ENCODE measurements at places on chromosomes 11 and 22.

GRCh38 chr11:20934516-20934915, 265.1 kb downstream of the NELL1 start:
- no peak for DNase-seq

GRCh38 chr11:93589347-93589746, 46.2 kb upstream of the SMCO4 start:
- DNase-seq: no peak

- DNase-seq: no peak
Measured at GRCh38 chr11:76598426-76598839, 72.1 kb downstream of the LRRC32 start.

GRCh38 chr11:93564895-93565294, 21.7 kb upstream of the SMCO4 start:
- no peak for DNase-seq

GRCh38 chr11:128432926-128433325, 154.4 kb downstream of the ETS1 start:
- DNase-seq: no peak

DNA sequence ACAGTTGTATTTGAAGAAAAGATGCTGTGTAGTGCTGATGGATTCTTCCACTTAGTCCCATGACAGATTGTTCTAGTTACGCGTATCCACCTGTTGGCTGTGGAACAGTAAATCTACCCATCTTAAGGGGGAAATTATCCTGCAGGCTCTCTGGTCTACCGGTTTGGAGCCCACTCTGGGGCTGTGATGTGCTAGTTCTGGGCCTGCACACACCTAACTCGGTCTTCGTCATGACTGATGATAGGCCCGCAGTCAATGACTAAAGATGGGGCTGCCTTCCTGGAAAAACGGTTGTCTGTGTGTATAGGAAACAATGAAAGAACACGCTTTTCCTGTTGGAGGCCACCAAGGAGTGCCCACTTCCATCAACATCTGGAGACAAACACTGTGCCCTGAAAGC, 6.2 kb upstream of the RBM4B start:
- DNase-seq: no peak

DNA sequence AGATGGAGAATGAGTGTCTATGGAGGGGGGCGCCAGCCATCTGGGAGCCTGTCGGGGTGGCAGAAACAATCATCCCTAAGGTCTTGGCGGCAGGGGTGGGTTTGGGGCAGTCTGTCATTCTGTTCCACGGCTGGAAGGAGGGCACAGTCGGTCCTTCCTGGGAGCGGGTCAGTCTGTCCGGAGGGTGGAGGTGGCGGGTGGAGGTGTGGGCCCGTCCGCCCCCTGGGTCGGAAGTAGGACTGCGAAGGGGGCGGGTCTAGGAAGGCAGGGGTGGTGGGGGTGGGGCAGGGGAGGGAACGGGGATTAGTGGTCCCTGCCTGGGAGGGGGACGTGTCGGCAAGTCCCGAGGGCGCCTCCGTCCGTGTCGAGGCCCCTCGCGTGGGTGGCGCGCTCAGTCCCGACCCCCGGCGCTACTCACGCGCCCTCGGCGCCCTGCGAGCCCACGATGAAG, 461 bp downstream of the TBC1D10A start:
- no peak for DNase-seq

DNA sequence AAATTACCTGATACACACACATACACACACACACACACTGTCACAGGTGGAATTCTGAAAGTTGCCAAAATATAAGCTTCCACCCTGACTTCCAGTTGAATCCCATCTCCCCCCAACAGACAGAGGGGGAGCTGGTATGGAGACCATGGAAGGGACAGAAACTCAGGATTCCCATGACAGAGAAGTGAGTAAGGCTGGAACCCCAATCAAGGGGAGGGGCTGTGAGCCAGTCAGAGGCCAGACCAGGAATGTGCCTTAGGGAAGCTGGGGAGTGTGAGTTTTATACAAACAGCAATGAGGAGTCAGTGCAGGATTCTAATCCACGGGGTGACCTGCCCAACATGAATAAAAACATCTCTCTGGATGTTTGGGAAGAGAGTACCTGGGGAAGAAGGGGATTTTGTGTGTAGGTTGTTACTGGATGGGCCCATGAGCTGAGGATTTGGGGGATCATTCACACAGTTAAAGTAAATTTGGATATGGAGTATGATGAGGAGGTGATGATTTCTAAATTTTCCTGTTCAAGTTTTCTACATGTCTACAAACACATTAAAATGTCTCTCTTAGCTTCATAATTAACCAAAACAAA, 38.7 kb upstream of the TOP3B start:
- no peak for DNase-seq

DNA sequence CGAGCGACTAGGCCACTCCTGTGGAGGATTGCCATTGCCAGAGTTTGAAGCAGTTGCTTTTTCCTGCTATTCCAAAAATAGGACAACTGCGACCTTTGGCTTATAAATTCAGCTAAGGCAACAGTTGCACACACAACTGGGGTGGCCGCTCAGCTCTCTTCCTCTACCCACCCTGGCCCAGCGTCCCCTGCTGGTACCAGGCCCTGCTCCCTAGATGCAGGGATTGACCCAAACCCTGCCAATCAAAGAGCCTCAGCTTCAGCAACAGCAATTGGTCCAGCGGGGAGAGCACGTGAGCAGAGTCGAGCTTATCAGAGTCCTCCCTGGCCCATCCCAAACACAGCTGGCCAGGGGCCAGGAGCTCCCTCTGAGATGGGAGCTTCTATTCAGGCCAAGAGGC, 22.0 kb upstream of the CABP2 start:
- DNase-seq: no peak

DNA sequence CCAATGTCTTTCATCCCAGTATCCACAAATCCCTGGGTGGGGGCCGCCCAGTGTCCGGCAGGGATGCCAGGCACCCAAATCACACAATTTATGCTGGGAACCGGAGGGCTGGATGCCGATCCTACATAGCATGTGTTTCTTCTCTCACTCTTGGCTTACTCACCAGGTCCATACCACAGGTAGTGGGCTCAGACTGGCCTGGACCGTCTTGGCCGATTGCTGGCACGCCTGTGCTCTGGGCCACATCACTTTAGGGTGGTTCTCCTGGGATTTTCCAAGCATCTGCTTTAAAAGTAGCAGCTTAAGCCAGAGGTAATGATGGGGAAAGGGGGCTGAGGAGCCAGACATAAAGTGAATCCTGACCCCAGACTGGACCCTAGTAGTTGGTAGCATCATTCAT, 22.6 kb upstream of the ALDH3B2 start:
- DNase-seq: no peak

- DNase-seq: no peak
Measured at GRCh38 chr11:60748821-60749220, 7.8 kb upstream of the MS4A15 start.

GRCh38 chr11:112784323-112785073, 176.7 kb upstream of the NCAM1 start:
- DNase-seq: no peak

- DNase-seq: no peak
Measured at GRCh38 chr11:28400331-28401100, 292.3 kb downstream of the METTL15 start.

GRCh38 chr11:103877221-103877620, 159.2 kb upstream of the DDI1 start:
- DNase-seq: no peak

DNA sequence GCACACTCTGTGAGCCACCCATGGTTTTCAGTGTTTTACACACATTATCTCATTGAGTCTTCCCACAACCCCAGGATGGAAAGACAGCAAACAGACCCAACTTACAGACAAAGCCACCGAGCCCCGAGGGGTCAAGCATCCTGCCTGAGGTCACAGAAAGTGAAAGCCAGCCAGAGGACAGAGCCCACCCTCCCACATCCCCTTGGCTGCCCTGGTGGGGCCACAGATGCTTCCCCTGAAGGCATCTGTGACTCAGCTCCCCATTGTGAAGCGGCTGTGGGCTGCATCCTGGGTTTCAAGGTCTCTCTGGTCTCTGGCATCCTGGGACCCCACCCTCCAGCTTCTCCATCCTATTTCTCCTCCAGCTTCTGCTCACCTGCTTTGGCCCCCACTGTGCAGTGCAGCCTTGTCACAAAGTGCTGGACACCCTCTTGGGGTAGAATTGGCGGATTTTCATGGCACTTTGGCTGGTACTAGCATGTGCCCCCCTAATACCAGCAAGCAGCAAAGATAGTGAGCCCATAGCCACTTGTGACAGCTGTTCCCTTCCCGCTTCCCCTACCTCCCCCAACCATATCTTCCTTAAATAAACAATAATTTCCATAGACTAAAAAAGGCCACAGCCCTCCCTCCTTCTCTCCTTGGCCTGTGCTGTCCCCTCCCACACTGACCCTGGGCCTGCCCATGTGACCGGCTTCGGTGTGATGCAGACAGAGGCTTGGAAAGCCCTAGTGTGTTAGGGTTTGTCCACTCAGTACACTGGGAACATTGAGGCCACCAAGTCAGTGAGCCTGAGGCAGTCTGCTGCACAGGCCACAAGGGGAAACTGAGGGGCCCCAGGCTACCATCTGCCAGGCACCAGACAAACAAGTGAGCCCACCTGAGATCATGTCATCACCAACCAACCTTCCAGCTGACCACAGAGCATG, 53.9 kb upstream of the SHISAL1 start:
- DNase-seq: no peak

- DNase-seq: no peak
Measured at GRCh38 chr11:121394785-121395184, 57.3 kb upstream of the SORL1 start.

DNA sequence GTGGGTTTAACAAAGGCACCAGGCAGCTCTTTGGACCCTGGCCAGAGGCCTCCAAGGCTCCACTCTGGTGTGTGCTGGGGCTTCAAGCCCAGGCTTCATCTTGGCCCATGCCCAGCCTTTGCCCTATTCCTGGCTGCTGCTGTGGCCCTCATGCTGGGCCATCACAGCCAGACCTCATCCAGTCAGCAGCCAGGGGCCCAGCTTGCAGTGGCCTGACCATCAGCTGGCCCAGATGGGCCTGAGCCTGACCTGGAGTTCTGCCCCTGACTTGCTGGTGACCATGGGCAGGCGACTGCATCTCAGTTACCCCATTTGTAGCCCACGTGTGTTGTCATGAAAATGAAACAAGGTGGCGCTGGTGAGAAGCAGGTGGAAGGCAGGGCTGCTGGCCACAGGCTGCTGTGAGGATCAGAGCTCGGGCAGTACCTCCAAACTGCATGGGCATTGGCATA, 76.1 kb downstream of the MED15 start:
- no peak for DNase-seq

DNA sequence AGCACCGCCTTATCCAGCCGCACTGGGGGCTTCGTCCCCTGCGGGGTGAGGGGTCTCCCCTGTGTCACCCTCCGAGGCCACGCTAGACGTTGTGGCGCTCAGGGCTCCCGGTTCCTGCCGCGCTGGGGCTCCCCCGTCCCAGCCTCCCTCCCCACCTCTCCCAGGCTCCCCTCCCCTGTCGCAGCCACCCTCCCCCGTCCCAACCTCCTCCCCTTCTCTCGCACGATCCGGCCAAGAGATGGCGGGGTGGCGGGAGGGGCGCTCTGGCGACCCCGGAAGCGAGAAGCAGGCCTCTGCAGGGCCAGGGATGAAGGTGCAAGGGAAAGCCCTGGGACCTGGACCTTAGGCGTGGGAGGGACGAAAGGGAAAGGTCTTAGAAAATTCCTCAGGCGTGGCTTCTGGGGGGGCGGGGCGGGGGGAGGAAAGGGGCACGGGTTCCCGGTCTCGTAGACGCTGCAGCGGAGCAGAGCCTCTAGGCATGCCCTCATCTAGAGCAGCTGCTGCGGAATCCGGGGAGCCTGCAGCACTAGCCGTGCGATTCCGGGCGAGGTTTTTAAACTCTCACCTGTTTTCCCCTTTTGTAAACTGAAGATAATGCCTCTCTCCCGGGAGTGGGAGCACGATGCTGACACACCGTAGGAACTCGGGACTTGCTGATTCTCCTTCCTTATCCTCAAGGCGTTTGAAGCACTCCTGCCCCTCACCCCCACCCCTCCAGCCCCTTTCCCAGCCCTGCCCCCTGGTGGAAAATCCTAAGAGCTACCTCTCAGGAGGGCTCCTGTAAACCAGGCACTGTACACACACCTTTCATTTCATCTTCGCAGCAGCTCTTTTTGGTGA, 14.4 kb downstream of the KCNJ5 start:
- DNase-seq: no peak

DNA sequence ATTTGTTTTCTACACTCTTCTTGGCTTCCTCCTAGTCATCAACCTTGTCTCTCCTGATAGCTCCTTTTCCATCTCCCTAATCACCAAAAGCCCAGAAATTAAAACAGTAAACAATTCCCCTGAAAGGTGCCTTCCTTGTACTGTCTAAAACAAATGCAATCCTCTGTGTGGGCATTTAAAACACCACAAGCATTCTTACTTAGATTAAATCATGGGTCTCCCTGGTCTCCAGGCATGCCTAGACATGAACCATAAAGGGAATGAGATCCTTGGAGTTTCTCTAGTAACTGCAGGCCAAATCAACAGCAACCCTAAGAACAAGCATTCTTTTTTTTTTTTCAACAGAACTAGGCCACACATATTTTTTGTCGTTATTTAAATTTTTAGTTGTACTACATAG, 1.9 kb downstream of the BTG4 start:
- DNase-seq: no peak

- DNase-seq: no peak
Measured at GRCh38 chr11:235609-235996, 539 bp downstream of the SIRT3 start.

- no peak for DNase-seq
Measured at GRCh38 chr11:64855596-64856304, 11.3 kb upstream of the CDC42BPG start.

DNA sequence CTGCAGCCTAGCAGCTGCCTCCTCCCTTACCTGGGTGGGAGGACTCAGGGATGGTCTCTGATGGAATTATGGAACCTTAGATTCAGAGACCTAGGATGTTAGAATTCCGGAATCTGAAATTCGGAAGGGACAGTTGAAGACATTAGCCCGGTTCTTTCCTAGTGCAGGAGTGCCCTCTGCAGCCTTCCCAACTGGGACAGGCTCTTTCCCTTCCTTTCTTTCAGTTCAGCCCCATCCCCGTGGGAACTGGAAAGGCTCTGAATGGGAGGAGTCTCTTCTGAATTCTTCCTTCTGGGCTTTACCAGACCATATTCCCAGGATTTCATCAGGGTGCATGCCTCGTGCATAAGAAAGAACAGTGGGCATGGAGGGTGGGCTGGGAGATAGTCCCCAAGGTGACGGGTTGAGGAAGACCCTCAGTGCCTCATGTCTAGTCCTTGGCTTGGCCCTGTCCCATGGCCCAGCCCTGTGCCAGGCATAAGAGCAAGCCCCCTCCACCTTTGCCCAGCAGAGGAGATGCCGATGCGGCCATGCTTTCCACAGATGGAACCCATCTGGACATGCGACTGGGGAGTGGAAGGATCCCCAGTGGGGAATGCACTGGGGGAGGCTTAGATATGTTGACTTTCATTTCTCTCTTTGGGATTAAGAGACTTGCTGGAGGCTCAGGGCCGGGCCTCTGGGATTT, 14.4 kb downstream of the DNAJB13 start:
- no peak for DNase-seq

GRCh38 chr22:41361716-41362310, 19.9 kb upstream of the TEF start:
- no peak for DNase-seq

GRCh38 chr11:33753304-33753967, 17.2 kb upstream of the CD59 start:
- DNase-seq: no peak

- no peak for DNase-seq
Measured at GRCh38 chr11:35135222-35135621, 3.7 kb upstream of the CD44 start.

- DNase-seq: no peak
Measured at GRCh38 chr22:40189997-40190396, 12.3 kb downstream of the TNRC6B start.

GRCh38 chr11:9827708-9828107, 163.8 kb downstream of the SWAP70 start:
- no peak for DNase-seq

- no peak for DNase-seq
Measured at GRCh38 chr11:41283191-41283930, 176.1 kb downstream of the LRRC4C start.

GRCh38 chr11:121104312-121104762, 3.3 kb downstream of the TECTA start:
- no peak for DNase-seq
